ENCODE measurements at places on chromosomes 13 and 19.

GRCh38 chr19:31171936-31172335 lies 177.3 kb downstream of the TSHZ3 start:
- DNase-seq, result no peak

DNA sequence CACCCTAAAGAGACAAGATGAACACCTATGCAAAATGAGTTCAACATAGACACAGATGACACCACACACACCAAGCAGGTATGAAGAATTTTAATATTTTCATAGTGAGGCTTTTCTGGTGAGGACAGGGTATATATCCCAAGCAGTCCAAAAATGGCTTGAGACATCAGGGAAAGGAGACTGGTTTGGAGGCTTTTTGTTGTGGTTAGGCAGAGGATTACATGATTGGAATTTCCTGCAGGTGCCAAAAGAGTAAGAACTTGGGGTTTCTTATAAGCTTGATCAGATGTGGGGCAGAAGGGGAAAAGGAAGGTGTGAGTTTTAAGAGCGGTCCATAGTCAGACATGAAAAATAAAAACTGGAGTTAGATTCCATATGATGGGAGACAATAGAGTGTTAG lies 420.8 kb upstream of the SLITRK1 start:
- no peak for DNase-seq

DNA sequence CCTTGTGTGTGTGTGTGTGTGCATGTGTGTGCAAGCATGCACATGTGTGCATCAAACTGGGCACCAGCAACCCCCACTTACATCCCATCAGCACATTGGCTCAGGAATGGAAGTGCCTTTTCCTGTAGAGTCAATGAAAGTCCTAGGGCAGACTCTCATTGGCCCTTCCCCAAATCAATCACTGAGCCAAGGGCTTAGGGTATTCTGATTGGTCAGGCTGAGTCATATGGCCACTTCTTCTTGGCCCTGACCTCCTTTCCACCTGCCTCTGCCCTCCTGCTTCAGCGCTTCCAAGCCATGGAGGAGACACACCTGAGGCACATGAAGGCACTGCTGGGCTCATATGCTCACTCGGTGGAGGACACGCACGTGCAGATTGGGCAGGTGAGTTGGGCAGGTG lies 20.9 kb downstream of the FCHO1 start:
- no peak for DNase-seq

DNA sequence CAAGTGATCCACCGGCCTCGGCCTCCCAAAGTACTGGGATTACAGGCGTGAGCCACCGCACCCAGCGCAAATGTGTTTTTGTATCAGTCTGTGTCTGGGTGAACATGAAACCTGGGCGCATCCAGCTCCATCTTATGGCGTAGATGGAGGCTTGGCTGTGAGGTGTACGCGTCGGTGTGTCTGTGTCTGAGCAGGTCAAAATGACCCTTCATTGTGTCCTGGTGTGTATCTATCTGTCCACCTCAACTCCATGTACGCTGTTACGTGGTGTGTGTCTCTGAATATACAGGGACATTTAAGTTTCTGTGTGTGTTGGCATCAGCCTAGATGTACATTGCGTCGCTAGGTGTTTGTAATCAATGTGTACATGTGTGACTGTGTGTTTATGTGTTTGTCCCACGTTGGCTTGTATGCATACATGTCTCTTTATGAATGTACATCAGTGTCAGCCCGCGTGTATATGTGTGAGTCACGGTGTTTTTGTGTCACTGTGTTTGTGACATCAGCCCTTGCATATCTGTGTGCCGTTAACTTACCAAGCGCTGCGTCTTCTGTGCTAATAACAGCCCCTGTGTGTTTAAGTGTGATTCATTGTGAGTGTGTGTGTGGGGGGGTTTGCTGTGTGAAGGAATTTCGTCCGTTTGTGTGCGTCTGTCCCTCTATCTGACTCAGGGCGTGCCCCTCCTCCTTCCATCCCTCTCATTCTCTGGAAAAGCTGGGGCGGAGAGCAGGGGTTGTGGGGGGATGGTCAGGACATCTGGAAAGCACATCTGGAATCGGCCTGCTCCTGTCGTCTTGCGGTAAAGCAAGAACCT lies 6.4 kb downstream of the AXL start:
- DNase-seq, result peak; percentile 43

DNA sequence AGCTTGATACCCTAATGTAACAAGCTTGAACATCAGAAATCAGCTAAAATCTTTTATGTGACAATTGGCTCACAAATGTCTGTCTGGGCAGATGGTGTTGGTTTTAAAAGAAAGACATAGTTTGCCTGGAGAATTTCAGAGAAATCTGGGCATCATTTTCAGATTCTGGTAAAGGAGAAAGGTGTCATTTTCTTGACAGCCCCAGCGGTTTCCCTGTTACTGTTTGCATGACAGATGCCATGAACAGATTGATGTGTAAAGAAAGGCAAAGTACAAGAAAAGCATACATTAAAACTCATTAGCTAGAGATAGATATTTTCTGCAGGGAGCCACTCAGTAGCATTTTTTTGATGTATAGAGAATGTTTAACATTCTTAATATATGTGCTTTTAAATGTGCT lies 987.9 kb downstream of the OLFM4 start:
- DNase-seq, result no peak

GRCh38 chr13:27636589-27637288 lies 15.0 kb downstream of the POLR1D start:
- DNase-seq, result no peak

GRCh38 chr13:113901642-113902041 lies 37.8 kb upstream of the GAS6 start:
- DNase-seq, result no peak

- no peak for DNase-seq
Measured at GRCh38 chr13:32228330-32229041, 86.7 kb downstream of the ZAR1L start.

DNA sequence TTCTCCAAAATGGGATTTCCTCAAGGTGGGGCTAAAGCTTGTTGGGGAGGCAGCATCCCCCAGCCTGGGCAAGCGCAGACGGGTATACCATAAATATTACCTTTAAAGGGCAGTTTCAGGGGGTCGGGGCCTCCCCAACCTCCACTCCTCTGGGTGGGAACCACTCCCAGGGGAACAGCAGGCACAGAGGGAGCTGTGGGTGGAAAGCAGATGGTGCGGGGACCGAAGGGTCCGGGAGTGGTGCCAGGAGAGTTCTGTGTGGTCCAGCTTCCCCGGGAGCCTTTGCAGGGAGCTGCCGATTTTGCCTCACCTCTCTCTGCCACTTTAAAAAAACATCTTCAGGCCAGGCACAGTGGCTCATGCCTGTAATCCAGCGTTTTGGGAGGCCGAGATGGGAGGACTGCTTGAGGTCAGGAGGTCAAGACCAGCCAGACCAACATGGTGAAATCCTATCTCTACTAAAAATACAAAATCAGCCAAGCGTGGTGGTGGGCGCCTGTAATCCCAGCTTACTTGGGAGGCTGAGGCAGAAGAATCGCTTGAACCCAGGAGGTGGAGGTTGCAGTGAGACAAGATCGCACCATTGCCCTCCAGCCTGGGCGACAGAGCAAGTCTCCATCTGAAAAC lies 5.5 kb downstream of the MAST3 start:
- no peak for DNase-seq

GRCh38 chr19:29680447-29680846 lies 15.2 kb downstream of the PLEKHF1 start:
- DNase-seq, result peak; percentile 64

DNA sequence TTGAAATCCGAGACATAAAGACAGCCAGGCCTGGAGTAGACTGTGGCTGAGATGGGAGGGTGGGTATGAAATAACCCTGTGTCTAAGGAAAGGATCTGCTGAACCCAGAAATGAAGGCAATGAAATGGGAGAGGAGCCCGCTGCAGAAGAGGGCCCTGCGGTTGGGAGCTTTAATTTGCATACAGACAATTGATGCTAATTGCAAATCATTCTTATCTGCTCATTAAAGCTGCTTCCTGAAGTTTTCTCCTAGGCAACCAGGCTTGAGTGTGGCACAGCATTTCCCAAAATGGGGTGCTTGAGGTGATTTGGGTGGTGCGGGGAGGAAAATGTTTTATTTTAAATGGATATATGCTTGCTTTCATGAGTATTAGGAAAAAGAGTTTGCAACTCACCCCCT lies 55.4 kb downstream of the DPF1 start:
- DNase-seq, result no peak

- no peak for DNase-seq
Measured at GRCh38 chr19:34184880-34185491, 12.7 kb downstream of the LSM14A start.

- DNase-seq, result no peak
Measured at GRCh38 chr19:7795555-7796161, 32.6 kb downstream of the CLEC4M start.

All from activated CD4-positive, alpha-beta T cell treated with anti-CD3 and anti-CD28 coated beads, Interleukin-2, amount 50 U/mL, for 4 hours (primary cell).